Activated T-cell treated with anti-CD3 and anti-CD28 coated beads for 1 hour (primary cell): ENCODE measurements at places on chromosomes 4 and X.

DNA sequence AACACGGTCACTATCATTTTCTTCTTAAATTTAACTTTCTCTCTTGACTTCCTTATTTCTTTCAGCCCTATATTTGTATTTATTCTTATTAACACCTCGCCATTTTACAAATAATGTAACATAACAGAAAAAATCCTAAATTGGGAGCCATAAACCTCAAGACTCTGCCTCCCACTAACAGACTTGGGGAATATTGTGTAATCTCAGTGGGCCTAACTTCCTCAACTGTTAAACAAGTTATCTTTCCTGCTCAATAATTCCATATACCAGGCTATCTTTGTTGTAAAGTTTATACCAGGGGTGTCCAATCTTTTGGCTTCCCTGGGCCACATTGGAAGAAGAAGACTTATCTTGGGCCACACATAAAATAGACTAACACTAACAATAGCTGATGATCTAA, 26.2 kb downstream of the PRSS12 start:
- no peak for DNase-seq

- no peak for DNase-seq
Measured at GRCh38 chr4:73704314-73705055, 35.9 kb upstream of the CXCL8 start.

- no peak for DNase-seq
Measured at GRCh38 chr4:56448301-56448700, 12.2 kb downstream of the PAICS start.

GRCh38 chr4:183507925-183508696, 3.3 kb downstream of the ING2 start:
- no peak for DNase-seq

DNA sequence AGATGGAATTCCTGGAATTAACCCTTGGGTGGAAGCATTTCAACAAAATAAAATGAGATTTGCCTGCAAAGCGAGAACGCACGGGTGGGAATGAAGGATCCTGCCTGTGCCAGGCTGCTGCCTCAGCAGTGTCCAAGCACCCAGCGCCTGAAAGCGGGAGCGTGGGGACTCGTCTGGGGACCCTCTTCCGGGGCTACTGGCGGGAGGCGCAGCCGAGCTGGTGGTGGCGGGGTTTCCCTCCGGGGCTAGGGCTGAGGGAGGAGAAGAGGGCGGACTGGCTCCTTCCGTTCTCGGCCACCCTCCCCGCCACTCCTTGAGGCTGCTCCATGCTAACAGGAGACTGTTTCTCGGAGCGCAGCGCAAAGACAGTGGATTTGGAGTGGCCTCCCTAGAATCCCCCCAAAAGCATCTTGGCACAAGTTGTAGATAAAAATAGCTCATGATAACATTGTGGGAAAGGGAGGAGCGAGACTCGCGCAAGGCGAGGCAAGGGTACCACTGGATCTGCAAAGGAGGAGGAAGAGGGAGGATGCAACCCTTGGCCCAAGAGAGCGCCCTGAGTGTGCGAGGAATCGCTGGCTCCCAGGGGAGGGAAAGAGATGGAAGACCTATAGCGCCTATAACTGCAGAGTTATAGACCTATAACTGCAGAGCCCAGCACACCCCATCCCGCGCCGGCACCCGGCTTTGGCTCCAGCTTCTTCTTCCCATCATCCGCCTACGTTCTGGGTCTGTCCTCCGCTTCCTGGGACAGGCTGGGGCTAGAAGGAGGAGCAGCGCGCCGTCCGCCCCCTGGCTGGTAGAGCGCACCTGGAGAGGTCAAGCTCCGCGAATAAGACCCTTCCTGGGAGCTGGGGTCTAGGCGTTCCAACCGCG, 1.3 kb downstream of the HS3ST1 start:
- DNase-seq, result no peak

- no peak for DNase-seq
Measured at GRCh38 chr4:114287079-114287696, 307.7 kb upstream of the ARSJ start.

DNA sequence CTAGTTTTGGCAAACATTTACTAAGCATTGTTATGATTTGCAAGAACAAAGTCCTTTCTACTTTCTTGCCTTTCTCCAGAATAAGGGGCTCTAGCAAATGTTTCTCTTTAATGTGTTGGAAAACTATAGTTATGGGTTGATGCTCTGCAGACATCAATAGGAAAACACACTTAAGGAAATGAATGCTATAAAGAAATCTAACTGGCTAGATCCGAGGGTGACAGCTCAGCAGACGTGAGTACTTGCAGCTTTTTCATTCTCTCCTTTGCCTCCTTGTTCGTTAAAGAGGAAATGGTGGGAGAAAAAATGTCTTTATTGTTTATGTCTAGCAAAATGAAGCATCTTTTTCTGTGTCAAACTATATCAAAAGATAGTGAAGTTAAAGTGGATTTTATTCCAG, 6.3 kb downstream of the GUCY1B1 start:
- no peak for DNase-seq

GRCh38 chrX:32877592-32877991, 333.8 kb downstream of the DMD start:
- DNase-seq, result no peak

GRCh38 chr4:99506781-99507180, 4.0 kb upstream of the C4orf17 start:
- DNase-seq, result no peak

- no peak for DNase-seq
Measured at GRCh38 chr4:159075531-159075932, 27.3 kb upstream of the RAPGEF2 start.

DNA sequence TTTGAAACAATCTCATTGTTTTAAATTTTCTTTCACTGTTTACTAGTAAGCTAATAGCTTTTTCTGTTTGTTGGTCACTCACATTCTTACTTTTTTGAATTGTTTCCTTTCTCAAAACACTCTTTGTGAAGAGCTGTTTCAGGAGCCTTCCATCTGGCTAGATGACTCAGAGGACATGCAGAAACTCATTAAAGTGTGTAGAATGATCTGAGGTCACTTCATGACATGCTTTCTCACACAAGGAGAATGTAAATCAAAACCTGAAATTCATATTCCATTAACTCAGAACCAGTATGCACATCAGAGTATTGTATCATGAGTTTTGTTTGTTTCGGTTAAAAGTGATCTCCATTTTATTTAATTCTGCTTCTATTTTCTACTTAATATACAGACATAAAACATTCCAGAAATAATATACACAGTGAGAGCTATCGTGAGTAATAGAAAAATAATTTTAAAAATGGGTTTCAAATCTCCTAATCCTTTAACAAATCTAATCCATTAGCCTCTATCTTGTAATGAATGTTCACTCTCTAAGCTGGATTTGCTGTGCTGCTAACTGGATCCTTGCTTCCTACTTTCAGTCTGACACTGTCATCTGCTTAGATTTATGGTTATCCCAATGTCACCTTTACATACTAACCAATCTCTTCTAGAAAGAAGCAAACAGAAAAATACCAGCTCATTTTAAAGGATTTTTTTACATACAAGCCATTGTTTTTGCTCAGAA, 449.6 kb downstream of the FSTL5 start:
- DNase-seq, result no peak

GRCh38 chr4:39025552-39026085, 6.6 kb downstream of the TMEM156 start:
- no peak for DNase-seq

DNA sequence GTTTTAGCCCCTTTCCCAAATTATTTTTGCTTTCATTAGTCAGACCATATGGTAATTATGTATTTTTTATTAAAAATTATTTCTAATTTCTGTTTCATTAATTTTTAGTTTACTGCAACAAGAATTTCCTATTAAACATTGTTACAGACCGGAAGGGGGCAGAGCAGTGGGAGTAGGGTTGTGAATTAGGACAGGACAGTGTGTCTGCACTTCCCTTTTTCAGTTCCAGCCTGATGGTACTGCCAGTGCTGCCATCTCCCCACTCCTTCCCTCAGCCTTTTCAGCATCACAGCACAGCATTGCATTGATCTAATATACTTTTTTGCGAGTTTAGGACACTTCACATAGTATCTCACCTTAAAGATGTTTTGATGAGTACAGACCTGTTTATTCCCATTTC, 76.5 kb downstream of the STIM2 start:
- DNase-seq, result no peak

DNA sequence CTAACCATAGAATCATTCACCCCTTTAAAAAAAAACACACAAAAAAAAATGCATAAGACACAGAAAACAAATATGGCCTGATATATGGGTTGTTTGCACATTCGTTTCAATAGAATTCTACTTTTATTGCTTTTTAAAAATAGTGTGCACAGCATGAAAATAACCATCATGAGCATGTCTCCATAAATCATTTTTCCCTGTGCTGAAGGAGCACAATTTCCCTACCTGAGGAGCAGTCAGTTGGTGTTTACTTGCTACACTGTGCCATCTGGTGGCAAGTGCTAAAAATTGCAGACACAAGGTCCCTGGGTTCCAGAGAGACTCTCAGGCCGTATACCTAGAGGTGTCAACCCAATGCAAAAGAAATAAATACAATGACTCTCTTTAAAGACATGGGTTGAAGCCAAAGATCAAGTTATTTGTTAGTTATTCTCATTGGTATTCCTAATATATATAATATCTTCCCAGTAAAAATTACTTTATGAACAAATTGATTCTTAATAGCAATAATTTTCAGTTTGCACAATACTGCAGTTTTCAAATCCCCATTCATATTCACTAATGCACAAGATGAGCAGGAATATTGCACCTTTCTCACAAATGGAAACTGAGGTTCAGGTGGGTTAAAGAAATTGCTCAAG, 551.4 kb downstream of the IQCM start:
- DNase-seq, result no peak

GRCh38 chr4:125267630-125268029, 47.1 kb upstream of the FAT4 start:
- no peak for DNase-seq

DNA sequence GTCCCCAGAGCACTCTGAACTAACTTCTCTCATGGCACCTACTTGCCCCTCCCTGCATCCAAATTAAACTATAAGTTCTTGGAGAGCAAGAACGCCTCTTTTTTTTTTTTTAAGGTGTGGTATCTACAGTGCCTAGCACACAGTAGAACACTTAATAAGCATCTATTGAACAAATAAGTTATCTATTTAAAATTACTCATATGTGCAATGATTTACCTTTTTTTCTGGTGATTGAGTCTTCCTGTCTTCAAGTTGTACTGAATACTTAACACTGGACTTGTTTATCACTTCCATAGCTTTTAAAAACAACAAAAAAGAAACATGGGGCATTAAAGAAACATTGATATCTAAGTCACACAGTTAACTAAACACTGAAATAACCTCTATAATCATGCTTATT, 29.1 kb downstream of the HAUS3 start:
- no peak for DNase-seq

GRCh38 chr4:34790131-34790530, 1454.2 kb downstream of the ARAP2 start:
- DNase-seq, result no peak

GRCh38 chrX:101677028-101677427, 17.4 kb upstream of the ARMCX2 start:
- DNase-seq, result no peak

- DNase-seq, result no peak
Measured at GRCh38 chr4:153919667-153920066, 130.8 kb upstream of the SFRP2 start.

DNA sequence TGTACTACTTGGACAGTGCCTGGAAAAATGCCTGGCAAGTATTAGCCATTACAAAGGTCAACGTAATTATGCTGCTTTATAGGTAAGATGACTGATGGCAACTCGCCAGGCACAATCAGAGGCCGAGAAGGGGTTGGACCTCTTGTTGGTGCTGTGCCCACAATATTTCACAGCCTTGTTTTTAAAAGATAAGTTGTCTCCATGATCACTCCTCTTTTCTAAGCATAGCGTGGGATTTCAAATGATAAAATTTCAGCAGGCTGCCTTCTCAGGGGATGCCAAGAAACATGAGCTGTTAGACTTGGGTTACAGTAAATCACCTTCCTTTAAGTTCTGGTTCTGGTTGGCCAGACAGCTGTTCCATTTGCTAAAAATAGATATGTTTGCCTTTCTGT, 26.9 kb downstream of the HOPX start:
- no peak for DNase-seq

GRCh38 chr4:80008971-80009370, 64.1 kb downstream of the ANTXR2 start:
- no peak for DNase-seq

DNA sequence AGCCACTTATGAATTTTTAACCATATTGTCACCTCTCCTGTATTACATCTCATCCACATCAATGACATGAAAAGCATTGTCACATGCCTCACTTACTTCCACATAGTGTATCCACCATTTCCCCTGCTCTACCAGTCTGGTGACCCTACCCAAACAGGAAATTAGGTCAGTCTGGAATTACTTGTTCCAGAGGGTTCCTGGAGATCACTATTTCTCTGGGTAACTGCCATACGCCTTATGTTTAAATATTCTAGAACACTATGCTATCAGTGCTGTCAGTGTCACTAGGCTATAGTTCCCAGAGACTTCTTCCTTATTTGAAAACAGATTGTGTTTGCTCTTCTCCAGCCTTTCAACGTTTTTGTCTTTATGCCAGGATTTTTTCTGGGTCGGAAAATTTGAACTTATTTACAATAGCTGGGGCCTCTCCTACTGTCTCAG, 15.0 kb downstream of the SRPX2 start:
- no peak for DNase-seq

- no peak for DNase-seq
Measured at GRCh38 chr4:47519239-47519883, 34.3 kb downstream of the ATP10D start.

DNA sequence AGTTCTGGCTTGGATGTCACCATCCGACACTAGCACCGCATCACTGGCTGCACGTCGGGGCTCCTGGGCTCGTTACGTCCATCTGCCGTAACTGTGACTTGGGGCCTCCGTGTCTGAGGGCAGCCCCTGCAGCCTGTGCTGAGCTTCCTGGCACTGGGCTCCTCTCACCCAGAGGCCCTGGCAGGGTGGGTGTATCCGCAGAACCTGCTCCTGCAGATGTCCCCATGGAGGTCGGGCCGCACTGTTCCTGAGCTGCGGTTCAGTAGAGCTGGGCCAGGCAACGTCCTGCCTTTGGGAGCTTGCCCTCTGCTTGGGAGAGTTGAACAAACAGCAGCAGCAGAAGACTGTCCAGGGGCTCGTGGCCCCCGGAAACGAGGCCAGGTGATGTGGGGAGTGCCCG, 71.4 kb downstream of the RGS12 start:
- no peak for DNase-seq

- DNase-seq, result no peak
Measured at GRCh38 chrX:99909946-99910345, 500.1 kb downstream of the PCDH19 start.
